ENCODE measurements at places on chromosomes 7 and 10.

- no peak for DNase-seq
Observed at GRCh38 chr10:117212176-117212575, 14.9 kb downstream of the KCNK18 start.

GRCh38 chr10:23914641-23915040, 294.3 kb upstream of the KIAA1217 start:
- peak; percentile 2 for DNase-seq

- peak; percentile 40 for DNase-seq
Observed at GRCh38 chr10:119782981-119783664, 57.3 kb downstream of the INPP5F start.

DNA sequence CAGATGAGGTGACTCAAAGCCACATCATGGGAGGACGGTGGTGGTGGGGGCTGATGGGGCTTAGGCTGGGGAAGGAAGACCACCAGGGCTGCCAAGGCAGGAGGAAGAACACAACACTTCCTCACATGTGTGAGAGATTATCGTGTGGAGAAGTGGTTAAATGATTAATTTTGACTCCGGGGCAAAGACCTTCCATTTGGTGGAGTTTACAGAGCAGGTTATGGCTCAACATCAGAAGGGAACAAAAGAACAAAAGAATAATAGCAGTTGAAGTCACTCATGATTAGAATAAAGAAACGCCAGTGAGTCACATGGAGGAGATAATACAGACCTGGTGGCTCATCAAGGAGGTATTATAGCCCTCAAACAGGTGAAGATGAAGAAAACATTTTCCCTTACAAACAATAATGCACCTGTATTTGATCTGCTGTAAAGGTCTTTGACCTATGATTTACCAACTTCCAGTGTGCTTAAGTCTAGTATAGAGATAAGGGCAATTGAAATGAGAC, 170.1 kb downstream of the PKD1L1 start:
- DNase-seq = peak; percentile 70

DNA sequence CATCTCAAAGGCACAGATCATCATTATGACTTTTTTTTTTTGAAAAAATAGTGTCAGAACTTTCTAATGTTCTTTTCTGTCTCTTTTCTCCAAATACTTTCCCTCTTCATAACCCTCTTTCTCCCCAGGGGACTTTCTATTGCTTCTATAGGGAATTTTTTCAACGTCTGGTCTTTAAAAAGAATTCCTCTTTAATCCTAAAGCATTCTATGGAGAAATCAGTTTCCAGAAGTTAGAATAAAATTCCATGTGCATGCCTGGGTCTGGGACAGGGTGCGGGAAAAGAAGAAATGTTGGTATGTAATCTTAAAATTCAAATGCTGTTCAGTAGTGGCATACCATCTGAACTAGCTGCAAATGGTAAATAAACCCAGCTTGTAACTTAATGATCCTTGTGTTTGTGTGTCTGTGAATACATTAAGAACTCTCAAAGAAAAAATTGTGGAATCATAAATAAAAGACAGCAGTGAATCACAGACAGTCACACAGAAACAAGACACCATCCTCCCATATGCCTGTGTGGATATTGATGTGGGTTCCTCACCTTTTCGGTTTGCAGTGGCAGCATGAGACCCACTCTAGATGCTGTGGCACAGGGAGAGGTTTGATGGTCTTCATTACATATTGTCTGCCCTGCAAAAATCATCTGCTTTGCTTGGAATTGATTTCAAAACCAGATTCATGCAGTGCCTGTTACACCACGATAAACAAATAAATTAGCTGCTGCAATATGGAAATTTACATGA, 374.7 kb upstream of the NRP1 start:
- peak; percentile 58 for DNase-seq

DNA sequence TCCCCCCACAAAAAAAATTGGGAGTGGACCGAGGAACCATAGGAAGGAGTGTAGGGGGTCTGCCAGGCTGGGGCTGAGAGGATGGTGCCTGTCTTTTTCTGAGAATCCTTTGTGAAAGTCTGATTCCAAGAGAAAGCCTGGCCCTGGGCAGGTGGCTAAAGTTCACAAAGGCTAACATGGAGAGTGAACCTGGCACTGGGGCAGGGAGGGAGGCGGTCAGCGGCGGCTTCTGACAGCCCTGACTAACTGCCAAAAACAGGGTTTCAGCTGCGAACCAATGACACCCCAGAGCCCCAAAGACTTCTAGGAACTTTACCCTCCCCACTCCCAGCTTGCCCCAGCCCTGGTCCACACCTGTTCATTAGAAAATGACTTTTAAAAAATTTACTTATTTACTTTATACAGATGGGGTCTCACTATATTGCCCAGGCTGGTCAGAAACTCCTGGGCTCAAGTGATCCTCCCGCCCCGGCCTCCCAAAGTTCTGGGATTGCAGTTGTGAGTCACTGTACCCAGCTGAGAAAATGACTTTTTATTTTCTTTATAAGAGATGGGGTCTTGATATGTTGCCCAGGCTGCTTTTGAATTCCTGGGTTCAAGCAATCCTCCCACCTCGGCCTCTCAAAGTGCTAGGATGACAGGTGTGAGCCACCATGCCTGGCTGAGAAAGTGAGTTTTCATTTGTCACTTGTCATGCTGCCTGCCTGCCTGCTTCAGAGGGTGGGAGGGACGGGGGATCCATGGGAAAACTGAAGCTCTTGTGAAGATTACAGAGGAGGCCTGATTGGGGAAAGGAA, 61.0 kb upstream of the DUSP5 start:
- DNase-seq = no peak

GRCh38 chr10:63666836-63667383, 145.7 kb downstream of the REEP3 start:
- peak; percentile 92 for DNase-seq

DNA sequence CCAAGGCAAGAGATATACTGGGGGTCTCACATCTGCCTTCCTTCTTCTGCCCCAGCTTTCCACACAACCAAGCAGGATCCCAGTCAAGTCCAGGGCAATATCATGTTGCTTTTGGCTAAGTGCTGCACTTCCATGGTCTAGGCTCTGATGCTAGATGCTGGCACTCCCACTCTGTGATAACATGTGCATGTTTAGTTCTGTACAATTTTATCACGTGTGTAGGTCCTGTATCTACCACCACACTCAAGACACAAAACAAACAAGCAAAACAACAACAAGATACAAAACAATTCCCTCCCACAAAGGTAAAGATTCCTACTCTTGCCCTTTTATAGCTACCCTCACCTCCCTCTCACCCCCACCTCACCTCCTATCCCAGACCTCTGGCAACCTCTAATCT, 105.6 kb upstream of the HABP2 start:
- DNase-seq = no peak

- DNase-seq = no peak
Observed at GRCh38 chr10:106728232-106728631, 436.3 kb downstream of the SORCS1 start.

DNA sequence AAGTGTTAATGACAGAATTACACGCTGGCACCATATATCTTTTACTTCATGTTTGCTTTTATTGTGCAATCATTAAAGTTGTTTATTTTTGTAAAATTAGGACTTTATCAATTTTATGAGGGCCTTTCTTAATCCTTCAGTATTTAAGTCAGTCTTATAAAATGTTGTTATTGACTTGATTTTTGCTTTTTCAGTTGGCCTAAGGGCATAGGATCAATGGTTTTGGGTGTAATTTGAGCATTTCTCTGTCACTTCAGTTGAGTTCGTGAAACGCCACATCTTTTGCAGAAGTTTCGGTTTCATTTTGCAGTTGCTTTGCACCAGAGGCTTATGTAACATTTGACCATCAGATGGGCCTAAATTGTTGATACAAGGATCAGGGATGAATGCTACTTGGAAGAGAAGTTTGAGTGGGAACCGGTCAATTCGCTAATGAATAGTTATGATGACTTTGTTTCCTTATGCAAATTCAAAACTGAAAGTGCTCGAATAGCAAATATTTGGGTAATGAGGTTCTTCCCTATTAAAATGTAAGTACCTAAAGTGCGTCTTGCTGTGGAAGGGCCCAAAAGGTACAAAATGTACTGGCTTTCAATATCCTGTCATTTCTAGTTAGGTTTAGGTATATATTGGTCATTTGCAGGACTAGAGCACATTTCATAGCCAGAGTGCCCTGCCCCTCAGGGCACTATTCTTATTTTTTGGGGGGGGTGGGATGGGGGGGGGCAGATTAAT, 340.9 kb downstream of the LRMDA start:
- no peak for DNase-seq

- DNase-seq = no peak
Observed at GRCh38 chr10:10798864-10799192, 218.8 kb upstream of the CELF2 start.

DNA sequence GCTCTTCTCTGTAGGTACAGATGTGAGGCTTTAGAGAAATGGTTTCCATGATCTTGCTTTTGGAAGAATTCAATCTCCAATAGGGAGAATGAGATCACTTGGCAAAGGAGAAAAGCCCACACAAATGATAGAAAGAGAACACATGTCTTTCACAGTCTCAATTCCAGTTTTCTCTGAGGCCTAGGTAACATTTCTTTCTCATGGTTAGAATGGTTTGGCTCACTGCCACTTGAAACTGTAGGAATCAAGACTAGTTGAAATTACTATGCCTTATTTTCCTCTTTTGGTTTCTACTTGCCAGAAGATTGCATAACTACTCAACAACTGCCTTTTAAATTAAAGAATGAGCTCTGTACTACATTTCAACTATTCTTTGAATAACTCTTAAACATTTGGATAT, 276.5 kb upstream of the TEX47 start:
- DNase-seq = peak; percentile 75

DNA sequence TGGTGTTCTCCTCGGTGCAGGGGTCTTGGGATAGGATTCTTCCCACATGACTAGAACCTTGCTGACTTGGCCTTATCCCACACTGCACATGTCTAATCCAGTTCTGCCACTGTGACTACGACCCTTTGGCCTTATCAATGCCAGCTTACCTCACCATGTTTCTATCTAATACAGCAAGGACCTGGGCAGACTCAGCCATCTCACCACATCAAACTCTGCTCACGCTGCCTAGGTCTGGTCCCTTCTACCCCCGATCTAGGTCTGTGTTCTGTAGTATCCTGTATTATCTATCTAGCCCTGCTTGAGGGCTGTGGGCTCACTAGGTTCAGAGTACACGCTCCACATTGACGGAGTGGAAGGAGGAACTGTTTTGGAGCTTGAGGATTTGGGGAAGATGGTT, 282.4 kb downstream of the HPSE2 start:
- DNase-seq = no peak

DNA sequence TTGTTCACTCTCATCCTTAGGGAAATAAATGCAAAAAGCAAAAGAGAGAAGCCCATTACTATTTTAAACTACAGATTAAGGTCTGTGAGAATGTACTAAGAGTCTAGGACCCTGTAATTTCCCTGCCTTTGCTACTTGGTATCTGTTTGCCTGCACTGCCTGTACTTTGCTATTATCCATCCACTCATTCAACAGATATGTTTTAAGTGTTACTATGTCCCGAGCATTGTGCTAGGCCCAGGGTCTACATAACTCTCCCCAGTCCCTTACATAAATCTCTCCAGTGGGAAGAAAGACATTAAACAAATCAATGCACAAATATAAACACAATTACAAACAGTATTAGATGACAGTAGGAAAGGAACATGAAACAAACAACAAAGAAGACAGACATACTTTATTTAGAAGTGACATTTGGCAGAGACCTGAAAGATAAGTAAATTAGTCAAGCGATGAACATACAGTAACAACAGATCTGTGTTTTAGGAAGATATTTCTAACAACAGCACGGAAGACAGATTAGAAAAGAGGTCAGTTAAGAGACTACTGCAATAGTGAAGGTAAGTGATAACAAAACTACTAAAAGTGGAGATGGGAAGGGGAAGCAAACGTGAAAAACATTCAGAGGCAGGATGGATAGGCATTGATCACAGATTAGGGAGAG, 30.0 kb downstream of the ZNF800 start:
- DNase-seq = no peak

DNA sequence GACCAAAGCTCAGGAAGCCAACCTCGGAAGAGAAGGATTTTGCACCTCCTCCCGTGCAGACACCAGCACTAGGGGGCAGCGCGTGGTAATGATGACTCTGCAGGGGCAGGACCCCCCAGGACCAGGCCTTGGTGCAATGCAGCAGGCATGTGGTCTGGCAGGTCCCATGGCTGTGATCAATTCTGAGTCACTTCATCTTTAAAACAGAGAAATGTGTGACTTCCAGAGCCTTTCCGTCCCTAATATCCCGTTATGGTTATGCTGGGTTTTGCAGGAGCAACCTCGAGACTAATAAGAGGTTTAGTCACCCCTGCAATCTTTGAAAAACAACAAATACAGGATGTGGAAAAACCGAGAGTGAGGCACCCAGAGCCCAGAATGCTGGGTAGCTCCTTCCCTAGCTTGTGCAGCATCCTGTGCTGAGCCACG, 30.2 kb upstream of the GJD4 start:
- DNase-seq = peak; percentile 83

- DNase-seq = peak; percentile 21
Observed at GRCh38 chr10:35961501-35961900, 319.4 kb upstream of the FZD8 start.

DNA sequence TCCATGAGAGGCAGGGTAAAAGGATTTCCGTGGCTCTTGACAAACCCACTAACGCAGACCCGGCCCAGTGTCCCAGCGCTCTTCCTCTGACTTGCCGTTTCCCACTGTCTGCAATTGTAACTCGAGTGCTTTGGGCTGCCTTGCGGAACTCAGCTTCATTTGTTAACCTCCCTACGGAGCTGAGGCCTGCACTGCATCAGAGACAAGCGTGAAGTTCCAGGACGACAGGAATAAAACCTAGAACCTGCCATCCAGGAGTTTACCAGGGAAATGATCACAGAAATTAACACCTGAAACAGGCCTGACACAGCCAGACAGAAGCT, 76.2 kb downstream of the SFMBT2 start:
- DNase-seq = no peak

DNA sequence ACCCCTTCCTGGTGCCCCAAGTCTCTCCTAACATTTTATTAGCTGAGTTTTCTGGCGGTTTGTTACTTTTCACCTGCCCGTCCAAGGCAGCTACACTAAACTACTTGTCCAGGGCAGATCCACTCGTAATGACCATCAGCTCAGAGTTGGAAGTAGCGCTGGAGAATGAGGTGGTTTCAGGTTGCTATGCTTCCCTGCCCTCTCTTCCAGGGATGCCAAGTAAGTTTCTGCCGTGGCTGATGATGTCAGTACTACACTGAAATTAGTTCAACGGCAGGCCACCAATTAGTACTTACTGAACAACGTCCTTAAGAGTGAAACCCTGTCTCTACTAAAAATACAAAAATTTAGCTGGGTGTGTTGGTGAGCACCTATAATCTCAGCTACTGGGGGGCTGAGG, 55.2 kb downstream of the DIP2C start:
- no peak for DNase-seq

Data from fibroblast of skin of abdomen (primary cell).